Activated CD8-positive, alpha-beta T cell treated with anti-CD3 and anti-CD28 coated beads, Interleukin-2, amount 10 ng/mL, durations not matched to agents 7 days and 5 days (primary cell): ENCODE measurements at places on chromosomes 1 and 21. TPM values are rescaled to one million over a fixed set of nuclear protein-coding genes. Genes with fewer than 3 reads are reported as not detected.

- no peak for DNase-seq
- no peak overlapping the region for H3K4me3 ChIP-seq
- peaks cover 6% of the 10 kb centered on the region for H3K4me1 ChIP-seq
- peaks cover 16% of the 10 kb centered on the region for H3K27me3 ChIP-seq
Measured at GRCh38 chr1:115922801-115923200, 53.5 kb upstream of the SLC22A15 start.

DNA sequence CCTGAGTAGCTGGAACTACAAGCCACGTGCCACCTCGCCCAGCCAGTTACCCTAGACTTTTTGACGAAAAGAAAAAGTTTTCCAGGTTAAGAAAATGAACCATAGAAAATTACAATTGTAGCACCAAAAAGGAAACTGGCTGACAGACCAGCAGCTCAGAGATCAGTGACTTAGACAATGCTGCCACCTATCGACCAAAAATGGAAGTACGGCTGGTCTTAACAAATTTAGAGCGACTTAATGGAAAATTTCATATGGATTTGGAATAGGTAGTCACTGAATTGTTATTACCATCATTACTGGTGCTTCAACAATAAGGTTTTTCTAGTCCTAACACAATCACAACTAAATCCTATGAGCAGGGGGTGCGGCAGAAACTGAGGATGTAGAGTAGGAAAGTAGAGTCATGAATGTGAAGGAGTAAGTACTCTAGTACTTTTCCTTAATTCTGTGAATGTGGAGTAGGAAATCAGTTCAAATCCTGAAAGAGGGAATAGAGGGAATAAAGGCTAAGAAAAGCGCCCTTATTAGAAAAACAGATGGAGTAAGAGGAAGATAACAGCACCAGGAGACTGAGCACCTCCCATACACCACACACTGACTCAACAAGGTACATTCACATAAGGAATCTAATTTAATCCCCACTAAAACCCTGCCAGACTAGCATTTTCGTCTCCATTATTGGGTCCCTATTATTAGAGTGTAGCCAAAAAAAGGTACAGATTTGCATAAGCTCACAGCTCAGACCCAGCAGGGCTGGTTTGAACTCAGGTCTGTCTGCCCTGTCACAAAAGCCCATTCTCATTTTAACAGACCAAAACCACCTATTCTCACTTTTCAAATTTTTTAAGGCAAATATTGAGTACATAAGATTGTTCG, 37.9 kb upstream of the MGST3 start:
- peaks cover 20% of the 10 kb centered on the region for H3K4me1 ChIP-seq

Gene MYOC
- total RNA-seq, result not detected

Gene ASAP3
- total RNA-seq, result 0.24 TPM

Gene SPRR5
- not detected for total RNA-seq

Gene TSPAN1
- total RNA-seq, result not detected

DNA sequence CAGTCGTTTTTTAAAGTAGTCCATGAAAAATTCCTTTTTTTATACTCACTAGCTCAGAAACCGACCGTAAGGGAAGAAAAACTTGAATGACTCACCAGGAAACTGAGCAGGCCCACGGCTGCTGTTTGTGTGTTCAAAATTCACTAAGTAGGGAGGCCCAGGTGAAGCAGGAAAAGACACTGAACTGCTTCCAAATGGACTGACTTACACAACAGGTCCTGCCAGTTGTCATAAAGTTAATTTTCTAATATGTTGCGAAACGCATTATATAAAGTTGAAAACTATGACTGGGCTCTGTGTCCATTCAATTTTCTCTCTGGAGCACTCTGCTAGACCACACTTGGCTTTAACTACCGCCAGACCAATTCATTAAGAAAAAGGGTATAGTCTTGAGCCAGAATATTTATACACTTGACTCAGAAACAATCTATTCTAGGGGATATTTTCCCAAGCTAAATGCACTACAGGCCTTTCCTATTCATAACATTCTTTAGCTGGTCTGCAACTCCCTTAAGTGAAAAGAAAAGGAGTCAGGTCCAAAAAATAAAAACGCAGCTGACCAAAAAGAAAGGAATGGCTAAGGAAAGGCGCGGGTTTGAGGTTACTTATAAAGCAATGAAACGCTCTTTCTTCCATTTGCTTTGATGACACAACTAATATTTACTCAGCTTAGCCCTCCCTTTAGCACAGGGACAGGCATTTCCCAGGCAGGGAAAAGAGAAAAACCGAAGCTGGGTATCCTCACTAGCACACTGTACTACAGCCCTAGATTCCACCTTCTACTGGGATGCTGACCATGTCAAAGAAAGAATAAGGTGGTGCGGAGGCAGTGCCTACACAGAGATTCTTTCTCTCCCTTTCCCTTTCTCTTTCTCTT, 306.3 kb upstream of the ESRRG start:
- H3K4me3 ChIP-seq, result no peak overlapping the region
- peaks cover 6% of the 10 kb centered on the region for H3K4me1 ChIP-seq
- DNase-seq, result no peak
- no peak overlapping the region for H3K27ac ChIP-seq

- DNase-seq, result no peak
- H3K4me1 ChIP-seq, result peaks cover 7% of the 10 kb centered on the region
- no peak overlapping the region for H3K27ac ChIP-seq
- no peaks in the 10 kb centered on the region for H3K36me3 ChIP-seq
- no peaks in the 10 kb centered on the region for H3K27me3 ChIP-seq
Measured at GRCh38 chr1:38745476-38746401, 113.8 kb downstream of the RRAGC start.

Gene CNN3
- 7.2 TPM for total RNA-seq

GRCh38 chr1:179807691-179808485, 64.8 kb downstream of the FAM163A start:
- H3K4me1 ChIP-seq, result no peaks in the 10 kb centered on the region
- DNase-seq, result no peak
- no peak overlapping the region for H3K27ac ChIP-seq
- H3K36me3 ChIP-seq, result no peaks in the 10 kb centered on the region
- peaks cover 4% of the 10 kb centered on the region for H3K27me3 ChIP-seq

DNA sequence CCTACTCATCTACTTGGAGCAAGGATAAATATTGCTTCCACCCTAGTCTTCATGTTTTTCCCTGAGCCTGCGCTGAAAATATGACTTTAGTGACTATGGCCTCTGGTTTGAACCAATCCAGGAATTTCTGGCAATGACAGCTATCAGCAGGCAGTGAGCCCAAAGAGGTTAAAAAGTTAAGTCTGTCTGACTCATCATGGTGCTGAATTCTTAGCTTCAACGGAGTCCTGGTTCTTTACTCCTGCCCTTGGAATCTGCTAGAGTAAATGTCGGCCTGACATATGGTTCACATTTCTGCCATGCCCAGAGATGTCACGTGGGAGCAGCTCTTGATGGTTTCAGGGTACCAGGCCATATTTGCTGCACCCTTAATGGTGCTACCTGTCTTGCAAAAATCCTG, 351.6 kb upstream of the PLXNA2 start:
- no peak overlapping the region for H3K27ac ChIP-seq
- H3K36me3 ChIP-seq, result no peaks in the 10 kb centered on the region
- DNase-seq, result no peak
- peaks cover 2% of the 10 kb centered on the region for H3K27me3 ChIP-seq
- H3K4me1 ChIP-seq, result no peaks in the 10 kb centered on the region
